NCI-H2171 treated with DMSO at 0.1 percent for 48 hours (cell line): ENCODE measurements at places on chromosomes 6 and 20.

DNA sequence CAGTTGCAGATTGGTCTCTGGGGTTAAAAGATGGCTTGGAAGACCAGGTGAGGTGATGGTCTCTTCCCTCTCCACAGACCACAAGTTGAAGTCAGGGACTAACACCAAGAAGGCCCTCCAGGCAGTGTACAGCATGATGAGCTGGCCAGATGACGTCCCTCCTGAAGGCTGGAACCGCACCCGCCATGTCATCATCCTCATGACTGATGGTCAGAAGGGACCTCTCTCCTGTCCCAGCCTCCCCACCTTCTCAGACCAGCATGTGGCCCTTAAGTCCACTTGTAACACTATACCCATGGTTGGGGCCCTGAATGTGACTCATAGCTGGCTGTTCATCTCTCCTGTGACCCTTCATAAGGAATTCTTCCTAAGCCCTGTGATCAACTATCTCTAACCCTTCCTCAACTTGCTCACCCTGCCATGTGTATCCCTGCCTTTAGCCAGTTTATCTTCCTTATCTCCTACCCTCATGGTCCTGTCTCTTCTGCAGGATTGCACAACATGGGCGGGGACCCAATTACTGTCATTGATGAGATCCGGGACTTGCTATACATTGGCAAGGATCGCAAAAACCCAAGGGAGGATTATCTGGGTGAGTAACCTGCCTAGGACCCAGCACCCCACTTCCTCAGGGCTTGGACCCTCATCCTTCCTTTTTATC, 3.0 kb downstream of the CFB start:
- DNase-seq: no peak

GRCh38 chr6:128337619-128338018, 182.8 kb downstream of the PTPRK start:
- no peak for DNase-seq

DNA sequence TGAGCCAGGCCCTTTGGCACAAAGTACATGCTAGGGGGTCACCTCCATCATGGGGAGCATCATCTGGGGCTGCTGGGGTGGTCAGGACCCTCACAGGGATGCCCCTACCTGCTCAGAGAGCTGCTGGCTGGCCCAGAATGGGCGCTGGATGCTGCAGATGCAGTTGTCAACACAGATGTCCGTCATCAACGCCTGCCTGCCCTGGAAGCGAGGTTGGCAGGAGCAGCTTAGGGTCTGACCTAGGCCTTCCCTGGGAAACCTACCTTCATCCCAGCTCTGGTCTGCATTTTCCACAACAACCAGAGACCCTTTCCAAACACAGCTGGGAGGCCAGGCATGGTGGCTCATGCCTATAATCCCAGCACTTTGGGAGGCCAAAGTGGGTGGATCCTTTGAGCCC, 88.0 kb downstream of the EDN3 start:
- no peak for DNase-seq

GRCh38 chr6:39941820-39942219, 7.6 kb upstream of the MOCS1 start:
- no peak for DNase-seq

- DNase-seq: no peak
Measured at GRCh38 chr6:54118117-54118516, 6.9 kb downstream of the MLIP start.

DNA sequence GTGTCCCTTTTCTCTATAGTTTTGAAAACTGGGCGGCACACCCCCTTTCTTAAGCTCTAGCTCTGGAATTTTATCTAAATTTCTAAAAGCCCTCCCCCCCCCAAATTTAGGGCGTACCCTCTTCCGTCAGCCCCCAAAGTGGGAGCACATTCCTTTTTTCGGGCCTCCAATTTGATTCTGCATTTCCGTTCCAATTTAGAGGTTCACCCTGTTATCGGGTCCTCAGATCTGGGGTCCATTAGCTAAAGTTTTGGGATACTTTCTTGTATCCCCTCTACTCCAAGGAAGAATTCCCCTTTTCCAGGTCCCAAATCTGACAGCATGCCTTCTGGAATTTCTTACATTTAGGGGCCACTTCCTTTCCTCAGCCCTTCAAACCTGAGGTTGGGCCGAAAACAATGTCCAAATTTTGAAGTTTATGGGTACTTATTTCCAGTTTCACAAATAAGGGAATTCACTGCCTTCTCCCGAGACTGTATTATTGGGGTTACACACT, 796 bp downstream of the PHF20 start:
- DNase-seq: no peak

DNA sequence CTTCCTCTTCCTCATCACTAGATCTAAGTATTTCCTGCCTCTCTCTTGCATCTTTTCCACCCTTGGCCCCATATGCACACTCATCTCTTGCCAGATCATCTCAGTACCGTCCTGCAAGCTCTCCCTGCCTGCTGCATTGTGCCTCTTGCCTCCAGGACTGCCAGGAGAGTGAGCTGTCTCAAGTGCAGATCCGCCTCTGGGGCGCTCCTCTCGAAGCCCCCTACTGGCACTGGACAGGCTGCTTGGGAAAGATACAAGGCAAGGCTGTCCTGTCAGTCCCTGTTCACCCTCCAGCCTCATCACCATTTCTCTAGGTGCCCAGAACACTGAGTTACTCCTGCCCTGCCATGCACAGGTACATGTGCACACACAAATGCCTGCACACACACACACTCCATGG, 10.2 kb downstream of the SYNDIG1 start:
- DNase-seq: no peak
